ENCODE measurements at places on chromosomes 7 and 10.

DNA sequence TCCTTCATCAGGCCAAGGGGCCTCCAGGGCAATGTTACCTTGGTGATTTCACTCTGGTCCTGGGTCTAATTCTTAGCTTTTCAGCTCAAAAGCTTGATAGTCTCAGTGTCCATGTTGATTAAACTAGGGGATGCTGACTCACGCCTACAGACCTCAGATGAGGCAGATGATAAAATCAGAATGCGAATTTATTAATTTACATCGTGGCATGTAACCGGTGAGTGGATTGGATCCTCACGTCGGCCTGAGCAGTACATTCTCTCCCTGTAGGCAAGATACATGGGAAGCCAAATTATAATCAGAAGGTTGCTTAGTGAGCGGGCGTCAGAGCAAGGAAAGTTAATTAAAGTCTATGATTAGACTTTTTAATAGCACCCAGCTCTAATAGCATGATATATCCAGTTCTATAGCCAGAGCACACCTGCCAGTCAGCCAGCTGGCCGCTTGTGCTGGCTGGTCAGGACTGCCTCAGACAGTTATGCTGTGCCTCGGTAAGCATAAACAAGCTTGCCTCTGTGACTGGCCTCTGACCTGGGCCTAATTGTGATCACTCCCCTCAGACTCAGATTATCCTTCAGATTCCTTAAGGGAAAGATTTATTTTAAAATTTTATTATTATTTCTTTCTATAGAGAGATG, 20.2 kb upstream of the CPA5 start:
- DNase-seq = no peak
- no peak overlapping the region for H3K27ac ChIP-seq
- H3K27me3 ChIP-seq = no peaks in the 10 kb centered on the region
- H3K36me3 ChIP-seq = no peaks in the 10 kb centered on the region

DNA sequence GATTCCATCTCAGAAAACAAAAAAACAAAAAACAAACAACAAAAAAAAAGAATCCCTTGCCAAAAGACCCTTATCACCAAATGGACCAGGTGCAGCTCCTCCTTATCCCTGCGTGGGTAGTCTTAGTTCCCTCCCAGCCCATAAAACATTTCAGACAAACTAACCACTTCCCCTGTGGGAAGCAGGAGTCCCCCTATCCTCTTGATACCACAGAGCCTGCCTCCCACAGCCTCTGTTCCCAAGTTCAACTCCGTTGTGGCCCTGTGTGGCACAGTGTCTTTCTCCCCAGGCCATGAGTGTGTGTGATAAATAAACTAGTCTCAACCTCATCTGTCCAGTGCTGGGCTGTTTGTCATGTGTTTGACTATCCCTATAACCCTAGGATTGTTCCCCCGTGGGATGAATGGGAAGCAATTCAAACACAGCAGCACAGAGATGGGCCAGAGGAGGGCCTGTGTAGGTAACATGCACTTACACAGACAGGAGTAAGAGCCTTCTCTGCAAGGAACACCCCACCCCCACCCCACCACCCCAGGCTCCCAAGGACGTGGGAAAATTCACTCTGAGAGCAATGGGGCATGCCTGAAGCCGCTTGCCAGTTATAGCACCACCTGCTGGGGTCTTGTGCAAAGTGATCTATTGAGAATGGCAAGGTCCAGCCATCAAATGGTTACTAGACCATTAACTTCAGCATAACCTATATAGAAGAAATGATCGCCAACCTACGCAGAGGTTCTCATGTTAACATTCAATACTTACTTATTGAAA, 147.1 kb upstream of the GHITM start:
- no peaks in the 10 kb centered on the region for H3K27me3 ChIP-seq
- H3K4me1 ChIP-seq = no peaks in the 10 kb centered on the region
- peak; percentile 91 for DNase-seq
- H3K27ac ChIP-seq = no peak overlapping the region
- H3K36me3 ChIP-seq = no peaks in the 10 kb centered on the region

- no peaks in the 10 kb centered on the region for H3K27me3 ChIP-seq
- H3K27ac ChIP-seq = no peak overlapping the region
- DNase-seq = no peak
- H3K4me1 ChIP-seq = peaks cover 23% of the 10 kb centered on the region
These were observed 839 bp upstream of the HABP2 start for GRCh38 chr10:113552014-113552413.

- no peak for DNase-seq
- H3K27ac ChIP-seq = no peak overlapping the region
- H3K27me3 ChIP-seq = no peaks in the 10 kb centered on the region
- peaks cover 9% of the 10 kb centered on the region for H3K4me1 ChIP-seq
- no peak overlapping the region for H3K4me3 ChIP-seq
These were observed 91.3 kb upstream of the NPY start for GRCh38 chr7:24192691-24193090.

DNA sequence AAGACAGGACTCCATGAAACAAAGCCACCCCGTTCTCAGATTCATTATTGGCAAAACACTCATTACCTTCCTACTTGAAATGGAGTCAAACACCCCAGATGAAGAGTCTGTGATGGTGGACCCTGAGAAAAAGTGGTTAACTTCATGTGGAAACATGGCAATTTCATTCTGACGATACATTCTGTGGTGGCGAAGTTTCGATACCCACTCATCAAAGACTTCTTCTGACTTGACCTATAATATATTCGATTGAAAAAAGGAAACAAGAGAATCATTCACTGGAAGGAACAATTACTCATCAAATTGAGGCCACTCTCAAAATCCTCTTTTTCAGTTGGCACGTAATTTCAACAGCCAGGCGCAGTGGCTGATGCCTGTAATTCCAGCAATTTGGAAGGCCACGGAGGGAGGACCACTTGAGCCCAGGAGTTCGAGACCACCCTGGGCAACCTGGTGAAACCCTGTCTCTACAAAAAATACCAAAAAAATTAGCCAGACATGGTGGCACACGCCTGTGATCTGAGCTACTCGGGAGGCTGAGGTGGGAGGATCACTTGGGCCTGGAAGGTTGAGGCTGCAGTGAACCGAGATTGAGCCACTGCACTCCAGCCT, 108.8 kb upstream of the GSDME start:
- H3K27me3 ChIP-seq = no peaks in the 10 kb centered on the region
- DNase-seq = no peak
- no peaks in the 10 kb centered on the region for H3K4me1 ChIP-seq
- H3K4me3 ChIP-seq = no peak overlapping the region
- H3K27ac ChIP-seq = no peak overlapping the region
- no peaks in the 10 kb centered on the region for H3K36me3 ChIP-seq

DNA sequence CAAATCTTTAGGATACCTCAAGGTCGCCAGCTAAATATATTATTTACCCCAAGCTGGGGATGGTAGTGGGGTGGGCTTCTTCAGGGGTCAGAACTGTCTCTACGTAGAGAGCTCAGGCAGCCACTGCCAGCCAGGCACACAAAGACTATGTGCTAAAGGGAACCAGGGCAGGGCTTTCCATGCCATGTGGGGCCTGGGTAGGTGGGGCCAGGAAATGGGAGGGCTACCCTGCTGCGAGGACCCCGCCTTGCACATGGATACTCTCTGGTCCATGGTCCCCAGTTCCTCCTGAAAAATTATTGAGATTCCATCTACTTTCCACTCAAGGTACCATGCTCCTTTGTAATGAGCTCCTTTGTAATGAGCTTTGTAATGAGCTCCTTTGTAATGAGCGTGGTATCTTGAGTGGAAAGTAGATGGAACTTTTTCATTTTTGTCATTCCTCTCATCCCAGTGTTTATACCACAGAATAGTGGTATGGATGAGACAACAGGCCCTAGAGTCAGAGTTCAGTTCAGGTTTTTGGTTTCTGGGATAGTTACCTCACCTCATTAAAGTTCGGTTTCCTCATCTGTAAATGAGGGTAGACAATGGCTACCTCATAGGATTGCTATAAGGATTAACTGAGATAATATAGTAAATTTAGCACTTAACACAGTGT, 5.8 kb downstream of the SYNPO2L start:
- no peaks in the 10 kb centered on the region for H3K36me3 ChIP-seq
- H3K27me3 ChIP-seq = no peaks in the 10 kb centered on the region
- H3K27ac ChIP-seq = no peak overlapping the region
- no peak for DNase-seq
- peak overlapping the region; percentile 34 for H3K4me3 ChIP-seq

- no peaks in the 10 kb centered on the region for H3K27me3 ChIP-seq
- no peak overlapping the region for H3K4me3 ChIP-seq
- H3K4me1 ChIP-seq = no peaks in the 10 kb centered on the region
- DNase-seq = peak; percentile 52
- H3K36me3 ChIP-seq = no peaks in the 10 kb centered on the region
These were observed 139.3 kb upstream of the HDAC9 start for GRCh38 chr7:18356191-18356645.

DNA sequence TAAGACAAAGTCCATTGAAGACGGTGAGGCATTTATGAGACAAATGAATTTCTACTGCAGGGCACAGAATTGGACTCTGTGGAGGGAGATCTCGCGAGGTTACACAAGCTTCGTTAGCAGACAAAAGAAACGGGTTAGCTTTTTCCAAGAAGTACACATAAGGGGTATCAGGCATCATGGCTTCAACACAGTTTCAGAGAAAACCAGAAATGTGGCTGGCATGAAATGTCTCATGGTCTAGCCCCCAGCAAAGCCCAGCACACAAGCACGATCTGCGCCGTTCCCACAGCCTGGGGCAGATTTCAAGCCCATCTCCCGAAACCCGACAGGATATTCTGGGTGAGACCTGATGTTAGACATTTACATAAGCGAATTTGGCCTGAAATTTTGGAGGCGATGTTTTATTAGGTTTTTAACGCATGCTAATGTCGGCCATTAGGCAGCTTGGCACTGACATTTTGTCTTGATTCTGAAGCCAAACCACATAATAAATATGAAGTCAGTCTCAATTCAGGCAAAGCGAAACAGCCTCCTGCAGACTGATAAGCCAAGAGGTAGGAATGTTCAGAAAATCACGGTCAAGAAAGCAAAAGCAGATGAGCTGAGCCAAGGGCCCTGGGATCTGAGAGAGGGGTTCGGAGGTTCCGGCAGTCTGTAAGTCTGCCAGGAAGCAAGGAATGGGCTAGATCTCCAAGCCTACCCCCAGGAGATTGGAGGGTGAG, 240.5 kb downstream of the PRPF18 start:
- no peaks in the 10 kb centered on the region for H3K36me3 ChIP-seq
- peak overlapping the region; percentile 74 for H3K27ac ChIP-seq
- no peaks in the 10 kb centered on the region for H3K4me1 ChIP-seq
- no peaks in the 10 kb centered on the region for H3K27me3 ChIP-seq
- DNase-seq = no peak

GRCh38 chr10:71038091-71038633, 149.8 kb upstream of the PCBD1 start:
- H3K4me3 ChIP-seq = no peak overlapping the region
- H3K27ac ChIP-seq = no peak overlapping the region
- no peaks in the 10 kb centered on the region for H3K4me1 ChIP-seq
- H3K27me3 ChIP-seq = no peaks in the 10 kb centered on the region
- DNase-seq = no peak

DNA sequence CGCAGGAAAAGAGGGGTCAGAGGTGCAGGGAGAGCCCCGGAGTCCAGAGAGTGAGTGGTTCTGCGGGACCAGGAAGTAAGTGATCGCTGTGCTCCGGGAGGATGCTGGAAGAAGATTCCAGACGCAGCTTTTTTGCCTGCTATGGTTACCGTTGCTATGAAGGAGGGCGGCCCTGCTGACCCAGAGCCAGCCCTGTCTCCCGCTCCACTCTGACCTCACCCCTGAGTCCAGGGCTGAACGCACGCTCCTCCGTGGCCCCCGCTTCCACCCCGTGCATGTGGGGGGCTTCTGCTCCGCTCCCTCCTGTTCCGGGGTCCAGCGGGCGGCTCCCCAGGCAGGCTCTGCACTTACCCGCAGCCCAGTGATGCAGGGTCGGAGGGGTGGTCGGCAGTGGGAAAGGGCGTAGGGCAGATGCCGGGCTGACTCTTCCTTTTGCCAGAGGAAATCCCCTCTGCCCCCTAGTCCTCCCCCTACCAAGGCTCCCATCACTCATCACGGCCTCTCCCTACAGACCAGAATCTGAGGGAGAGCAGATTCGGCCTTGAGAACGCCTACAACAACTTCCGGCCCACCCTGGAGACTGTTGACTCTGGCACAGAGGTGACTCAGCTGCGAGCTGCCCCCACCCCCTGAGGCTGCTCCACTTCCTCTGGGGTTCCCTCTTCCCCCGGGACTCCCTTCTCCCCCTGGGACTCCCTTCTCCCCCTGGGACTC, 2.7 kb upstream of the MUC17 start:
- peak overlapping the region; percentile 64 for H3K4me3 ChIP-seq
- peak overlapping the region; percentile 95 for H3K27ac ChIP-seq
- DNase-seq = peak; percentile 87

GRCh38 chr7:55903985-55904759, 16.9 kb downstream of the ZNF713 start:
- no peaks in the 10 kb centered on the region for H3K27me3 ChIP-seq
- H3K4me3 ChIP-seq = no peak overlapping the region
- H3K27ac ChIP-seq = no peak overlapping the region

- no peak overlapping the region for H3K4me3 ChIP-seq
- H3K27me3 ChIP-seq = no peaks in the 10 kb centered on the region
- DNase-seq = no peak
These were observed 17.2 kb downstream of the PPP3CB start for GRCh38 chr10:73478636-73479035.

DNA sequence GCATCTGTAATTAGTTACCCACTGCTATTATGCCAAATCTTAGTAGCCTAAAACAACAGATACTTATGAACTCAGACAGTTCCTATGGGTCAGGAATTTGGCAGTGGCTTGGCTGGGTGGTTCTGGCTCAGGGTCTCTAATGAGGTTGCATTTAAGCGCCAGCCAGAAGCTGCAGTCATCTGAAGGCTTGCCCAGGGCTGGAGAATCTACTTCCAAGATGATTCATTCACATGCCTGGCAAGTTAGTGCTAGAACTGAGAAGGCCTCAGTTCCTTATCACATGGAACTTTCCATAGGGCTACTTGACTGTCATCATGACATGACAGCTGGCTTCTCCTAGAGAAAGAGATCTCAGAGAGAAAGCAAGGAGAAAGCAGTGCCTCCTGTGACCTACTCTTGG, 121.3 kb downstream of the AVL9 start:
- no peaks in the 10 kb centered on the region for H3K4me1 ChIP-seq
- no peak overlapping the region for H3K4me3 ChIP-seq
- no peaks in the 10 kb centered on the region for H3K27me3 ChIP-seq
- no peak overlapping the region for H3K27ac ChIP-seq
- DNase-seq = no peak

GRCh38 chr7:156109988-156110387, 297.7 kb upstream of the SHH start:
- H3K27me3 ChIP-seq = no peaks in the 10 kb centered on the region
- H3K27ac ChIP-seq = no peak overlapping the region
- no peaks in the 10 kb centered on the region for H3K4me1 ChIP-seq

GRCh38 chr10:8398771-8399170, 344.3 kb downstream of the GATA3 start:
- no peak for DNase-seq
- peaks cover 12% of the 10 kb centered on the region for H3K4me1 ChIP-seq
- no peaks in the 10 kb centered on the region for H3K36me3 ChIP-seq

DNA sequence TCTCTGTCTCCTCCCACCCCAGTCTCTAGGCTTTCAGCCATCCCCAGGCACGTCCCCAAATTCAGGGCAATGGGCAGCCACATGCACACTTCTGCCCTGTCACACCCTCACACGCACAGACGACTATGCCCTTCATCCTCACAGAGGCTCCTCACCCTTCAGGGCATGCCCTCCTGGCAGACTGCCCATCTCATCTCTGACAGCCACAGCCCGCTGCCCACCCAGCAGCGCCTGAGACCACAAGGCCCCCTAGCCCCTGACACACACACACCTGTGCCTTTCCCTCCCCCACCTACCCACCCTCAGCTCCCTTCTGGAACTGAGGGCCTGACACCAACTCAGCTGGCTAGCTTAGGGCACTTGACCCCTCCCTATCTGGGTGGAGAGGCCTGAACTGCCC, 23.0 kb upstream of the SLC29A3 start:
- H3K27ac ChIP-seq = no peak overlapping the region
- H3K36me3 ChIP-seq = peaks cover 8% of the 10 kb centered on the region
- no peaks in the 10 kb centered on the region for H3K4me1 ChIP-seq
- H3K27me3 ChIP-seq = no peaks in the 10 kb centered on the region
- no peak for DNase-seq

Measured in endodermal cell (in vitro differentiated cells).